ENCODE measurements at places on chromosomes 3 and 15. TPM values are rescaled to one million over a fixed set of nuclear protein-coding genes. Genes with fewer than 3 reads are reported as not detected.

TRIM71 gene
- total RNA-seq, result 0.06 TPM

PRTG gene
- total RNA-seq, result 1.3 TPM

EPHA6 gene
- total RNA-seq, result 1.1 TPM

PPP1R14D gene
- total RNA-seq, result not detected

GASK1A gene
- total RNA-seq, result 4.0 TPM
